Progenitor cell of endocrine pancreas (in vitro differentiated cells): ENCODE measurements at places on chromosomes 5 and 9.

DNA sequence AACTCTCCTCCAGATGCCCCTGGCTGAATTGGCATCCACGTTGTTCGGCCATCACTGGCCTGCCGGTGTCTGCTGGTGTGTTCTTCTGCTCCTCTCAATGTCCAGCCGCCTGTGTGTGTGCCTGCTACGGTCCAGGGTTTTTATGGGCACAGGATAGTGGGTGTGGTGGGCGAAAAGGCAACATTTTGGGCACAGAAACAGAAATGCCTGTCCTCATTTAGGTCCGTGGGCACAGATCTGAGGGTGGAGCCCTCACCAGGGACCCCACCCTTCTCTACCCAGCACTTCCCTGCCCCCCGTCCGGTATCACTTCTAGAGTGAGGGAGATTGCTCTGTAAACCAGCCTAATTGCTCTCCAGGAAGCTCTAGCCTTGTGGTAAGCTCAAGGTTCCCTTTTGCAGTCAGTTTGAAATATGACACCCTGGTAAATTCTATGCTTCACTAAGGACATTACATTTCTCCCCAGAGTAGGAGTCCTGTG lies 410.1 kb downstream of the MAT2B start:
- no peak for DNase-seq

DNA sequence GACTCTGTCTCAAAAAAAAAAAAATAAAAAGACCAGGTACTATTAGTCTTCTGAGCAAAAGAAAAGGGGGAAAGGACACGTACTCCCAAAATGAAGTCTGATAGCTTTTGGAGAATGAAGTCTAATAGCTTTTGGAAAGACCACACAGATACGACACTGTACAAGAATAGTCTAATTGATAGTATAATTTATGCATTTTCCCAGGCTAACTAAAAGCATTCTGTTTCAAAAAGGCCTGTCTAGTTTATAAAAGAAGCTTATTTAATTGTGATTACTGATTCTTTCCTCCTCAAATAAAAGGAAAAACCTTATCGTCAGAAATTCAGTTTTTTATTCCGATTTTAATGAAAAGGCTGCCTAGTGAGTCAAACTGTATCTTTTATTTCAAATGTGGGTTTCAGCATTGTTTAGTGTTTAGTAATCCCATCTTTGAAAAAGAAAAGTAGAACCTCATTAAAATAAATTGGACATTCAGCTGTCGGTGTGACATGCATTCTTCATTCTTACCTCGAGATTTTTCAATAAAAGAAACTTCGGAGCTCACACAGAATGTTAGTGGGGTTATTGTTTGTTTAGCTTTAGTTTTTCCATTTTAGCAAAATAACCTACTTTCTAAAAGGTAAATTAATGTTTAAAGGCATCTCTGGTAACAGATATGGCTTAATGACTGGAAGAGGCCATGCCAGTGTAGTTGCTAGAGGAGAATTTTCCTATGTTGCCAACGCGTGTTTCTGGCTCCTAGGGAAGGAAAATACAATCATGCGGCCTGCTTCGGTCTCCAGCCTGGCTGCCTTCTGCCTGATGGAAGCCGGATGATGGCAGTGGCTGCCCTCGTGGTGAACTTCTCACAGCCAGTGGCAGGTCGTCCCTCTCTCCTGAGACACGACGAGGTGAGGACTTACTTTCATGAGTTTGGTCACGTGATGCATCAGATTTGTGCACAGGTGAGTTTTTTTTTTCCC lies 70.0 kb downstream of the NLN start:
- DNase-seq, result no peak

- DNase-seq, result no peak
Measured at GRCh38 chr5:59792983-59793585, 100.4 kb downstream of the PDE4D start.

DNA sequence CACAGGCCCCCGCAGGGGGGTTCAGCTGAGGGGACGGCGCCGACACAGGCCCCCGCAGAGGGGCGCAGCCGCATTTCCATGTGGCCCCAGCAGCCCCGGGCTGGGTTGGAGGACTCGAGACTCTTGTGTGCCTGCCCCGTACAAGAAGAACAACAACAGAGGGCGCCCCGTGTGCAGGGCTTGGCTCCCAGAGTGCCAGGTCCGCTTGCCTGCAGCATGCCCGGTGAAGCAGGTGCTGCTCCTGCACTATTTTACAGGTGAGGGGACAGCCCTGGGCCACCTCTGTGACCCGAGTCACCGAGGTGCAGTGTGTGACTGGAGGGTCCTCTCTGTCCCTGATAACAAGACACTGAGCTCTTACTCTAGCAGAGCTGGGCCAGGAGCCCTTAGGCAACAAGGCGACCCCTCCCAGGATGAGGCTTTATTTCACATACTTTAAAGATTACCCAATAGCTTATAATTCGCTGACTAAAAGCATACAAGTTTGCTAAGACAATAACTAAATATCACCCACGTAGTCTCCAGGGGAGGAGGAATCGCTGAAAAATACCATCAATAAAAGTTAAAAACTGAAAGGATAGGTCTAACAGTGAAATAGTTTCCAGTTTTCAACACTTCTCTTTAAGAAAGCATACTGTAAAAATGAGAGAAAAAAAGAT lies 41.7 kb upstream of the SLC9A3 start:
- no peak for DNase-seq

DNA sequence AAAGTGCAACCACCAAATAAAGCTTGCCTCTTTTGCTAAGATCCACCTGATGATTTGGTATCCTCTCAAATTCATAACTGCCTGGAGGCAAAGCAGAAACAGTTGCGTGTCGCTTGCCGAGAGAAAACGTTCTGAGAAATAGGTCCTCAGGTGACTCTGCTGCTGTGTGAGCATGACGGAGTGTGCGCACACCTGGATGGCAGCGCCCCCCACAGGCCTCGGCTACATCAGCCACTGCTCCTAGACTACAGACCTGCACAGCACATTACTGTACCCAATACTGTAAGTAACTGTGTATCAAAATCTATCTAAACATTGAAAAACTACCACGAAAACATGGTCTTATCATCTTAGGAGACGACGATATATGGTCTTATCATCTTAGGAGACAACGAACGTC lies 87.4 kb downstream of the CAMSAP1 start:
- DNase-seq, result no peak

GRCh38 chr5:90169078-90169477 lies 240.5 kb downstream of the CETN3 start:
- no peak for DNase-seq

GRCh38 chr5:87136733-87137132 lies 130.9 kb upstream of the RASA1 start:
- no peak for DNase-seq

DNA sequence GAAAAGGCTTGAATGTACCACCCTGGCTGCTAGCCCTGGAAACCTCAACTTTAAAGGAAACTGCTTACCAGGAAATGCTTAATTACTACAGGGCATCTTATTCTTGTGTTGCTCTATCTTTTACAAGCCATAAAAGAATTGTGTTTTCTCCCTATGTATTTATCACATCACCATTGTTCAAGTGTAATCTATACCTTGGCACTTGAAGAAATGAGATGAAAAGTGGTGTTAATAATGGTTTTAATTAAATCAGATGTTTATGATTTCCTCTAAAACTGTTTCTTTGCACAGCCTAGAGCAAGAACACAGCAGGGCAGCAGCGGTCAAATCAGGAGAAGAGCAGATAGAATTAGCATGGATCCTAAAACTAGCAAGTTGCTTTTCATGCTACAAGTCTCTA lies 131.8 kb upstream of the RGMB start:
- no peak for DNase-seq

DNA sequence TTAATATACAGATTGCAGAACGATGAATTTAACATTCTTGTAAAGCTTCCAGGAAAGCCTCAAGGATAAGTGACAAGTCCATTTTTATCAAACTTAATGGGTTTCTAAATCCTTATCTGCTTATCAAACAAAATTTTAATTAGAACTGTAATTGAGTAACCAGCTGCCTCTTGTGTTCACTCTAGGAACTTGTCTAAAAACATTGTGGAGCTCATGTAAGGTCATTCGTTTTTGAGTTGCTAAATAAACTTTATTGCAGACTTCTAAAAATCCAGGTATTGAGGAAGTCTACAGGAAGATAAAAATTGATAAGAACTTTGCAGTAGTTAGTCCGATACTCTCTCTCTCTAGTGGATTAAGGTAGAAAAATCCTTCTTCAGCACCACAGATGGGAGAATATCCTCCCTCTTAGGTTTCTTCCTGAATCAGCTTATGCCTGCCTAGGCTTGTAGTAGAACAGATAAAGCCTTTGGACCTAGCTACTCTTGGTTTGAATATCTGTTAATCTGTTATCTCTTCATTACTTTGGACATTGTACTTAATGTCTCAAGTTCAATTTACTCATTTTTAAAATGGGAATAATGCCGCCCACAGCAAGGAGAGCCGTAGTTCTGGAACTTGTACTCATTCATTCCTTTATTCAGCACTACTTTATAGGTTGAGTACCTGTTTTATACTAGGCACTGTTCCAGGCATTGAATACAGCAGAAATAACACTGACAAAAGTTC lies 60.0 kb upstream of the DHFR start:
- no peak for DNase-seq

GRCh38 chr9:104746285-104746684 lies 1.2 kb upstream of the NIPSNAP3A start:
- no peak for DNase-seq

DNA sequence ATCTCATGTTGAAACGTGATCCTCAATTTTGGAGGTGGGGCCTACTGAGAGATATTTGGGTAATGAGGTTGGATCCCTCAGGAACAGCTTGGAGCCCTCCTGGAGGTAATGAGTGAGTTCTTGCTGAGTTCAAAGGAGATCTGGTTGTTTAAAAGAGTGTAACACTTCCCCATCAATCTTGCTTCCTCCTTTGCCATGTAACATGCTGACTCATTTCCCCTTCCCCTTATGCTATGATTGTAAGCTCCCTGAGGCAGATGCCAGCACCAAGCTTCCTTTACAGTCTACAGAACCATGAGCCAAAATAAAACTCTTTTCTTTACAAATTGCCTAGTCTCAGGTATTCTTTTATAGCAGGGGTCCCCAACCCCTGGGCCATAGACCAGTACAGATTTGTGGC lies 352.3 kb downstream of the SLCO4C1 start:
- DNase-seq, result no peak

DNA sequence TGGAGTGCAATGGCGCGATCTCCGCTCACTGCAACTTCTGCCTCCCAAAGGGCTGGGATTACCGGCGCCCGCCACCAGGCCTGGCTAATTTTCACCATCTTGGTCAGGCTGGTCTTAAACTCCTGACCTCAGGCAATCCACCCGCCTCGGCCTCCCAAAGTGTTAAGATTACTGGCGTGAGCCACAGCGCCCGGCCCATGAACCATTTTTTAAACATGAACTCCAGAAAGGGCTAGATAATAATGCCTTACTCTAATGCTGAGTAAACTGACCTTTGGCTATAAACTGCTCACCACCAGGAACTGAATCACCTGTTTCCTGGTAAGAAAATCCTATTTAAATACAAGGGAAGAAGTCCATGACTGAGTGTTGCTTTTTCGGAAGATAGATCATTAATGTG lies 23.2 kb upstream of the DAB2 start:
- no peak for DNase-seq

DNA sequence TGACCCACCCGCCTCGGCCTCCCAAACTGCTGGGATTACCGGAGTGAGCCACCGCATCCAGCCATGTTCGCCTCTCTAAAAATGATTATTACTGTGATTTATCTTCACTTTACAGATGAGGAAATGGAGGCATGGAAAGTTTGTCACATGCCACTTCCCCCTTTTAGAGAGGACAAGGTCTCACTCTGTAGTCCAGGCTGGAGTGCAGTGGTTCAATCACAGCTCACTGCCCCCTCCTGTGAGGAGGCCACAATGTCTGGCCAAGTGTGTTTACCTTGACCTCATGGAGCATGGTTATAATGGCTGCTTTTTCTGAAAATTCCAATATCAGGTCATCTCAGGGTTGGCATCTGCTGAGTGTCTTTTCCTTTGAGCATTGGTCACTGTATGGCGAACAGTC lies 6.7 kb downstream of the PRRT1B start:
- DNase-seq, result no peak

DNA sequence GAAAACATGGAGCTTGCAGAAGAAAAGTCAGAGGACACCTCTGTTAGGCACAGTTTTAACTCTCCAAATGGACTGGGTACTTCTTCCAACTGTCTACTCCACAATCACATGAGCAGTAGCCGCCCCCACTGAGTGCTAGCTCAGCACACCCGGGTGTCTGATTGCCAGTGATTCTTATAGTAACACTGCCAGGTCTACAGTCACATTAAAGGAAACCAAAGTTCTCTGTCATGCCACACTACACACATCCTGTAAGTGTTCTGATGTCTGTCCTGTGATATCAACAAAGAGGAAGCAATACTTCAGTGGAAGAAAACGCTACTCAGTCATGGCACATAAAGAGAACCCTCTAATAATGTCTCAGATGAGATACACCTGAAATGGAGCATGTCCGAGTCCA lies at the start of gene HAVCR2:
Gene HAVCR2, minus strand, starts transcription at position 69 of the 400 bp plus-strand sequence. Its CDS starts 61 bp downstream, at position 8.
- no peak for DNase-seq

DNA sequence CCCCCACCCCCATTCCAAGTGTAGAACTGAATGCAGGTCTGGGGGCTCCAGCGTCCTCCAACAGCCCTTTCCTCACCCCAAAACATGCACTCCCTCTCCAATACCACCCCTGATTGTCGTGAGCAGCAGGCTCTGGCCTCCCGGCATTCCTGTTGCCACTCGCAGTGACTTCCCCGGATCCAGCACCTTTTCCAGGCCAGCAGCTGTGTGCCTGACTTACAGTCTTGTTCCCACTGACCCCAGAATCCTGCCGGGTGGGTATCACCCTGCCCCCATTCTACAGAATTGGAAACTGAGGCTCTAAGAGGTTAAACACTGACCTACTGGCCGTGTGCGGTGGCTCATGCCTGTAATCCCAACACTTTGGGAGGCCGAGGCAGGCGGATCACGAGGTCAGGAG lies 127.2 kb downstream of the OLFM1 start:
- no peak for DNase-seq

DNA sequence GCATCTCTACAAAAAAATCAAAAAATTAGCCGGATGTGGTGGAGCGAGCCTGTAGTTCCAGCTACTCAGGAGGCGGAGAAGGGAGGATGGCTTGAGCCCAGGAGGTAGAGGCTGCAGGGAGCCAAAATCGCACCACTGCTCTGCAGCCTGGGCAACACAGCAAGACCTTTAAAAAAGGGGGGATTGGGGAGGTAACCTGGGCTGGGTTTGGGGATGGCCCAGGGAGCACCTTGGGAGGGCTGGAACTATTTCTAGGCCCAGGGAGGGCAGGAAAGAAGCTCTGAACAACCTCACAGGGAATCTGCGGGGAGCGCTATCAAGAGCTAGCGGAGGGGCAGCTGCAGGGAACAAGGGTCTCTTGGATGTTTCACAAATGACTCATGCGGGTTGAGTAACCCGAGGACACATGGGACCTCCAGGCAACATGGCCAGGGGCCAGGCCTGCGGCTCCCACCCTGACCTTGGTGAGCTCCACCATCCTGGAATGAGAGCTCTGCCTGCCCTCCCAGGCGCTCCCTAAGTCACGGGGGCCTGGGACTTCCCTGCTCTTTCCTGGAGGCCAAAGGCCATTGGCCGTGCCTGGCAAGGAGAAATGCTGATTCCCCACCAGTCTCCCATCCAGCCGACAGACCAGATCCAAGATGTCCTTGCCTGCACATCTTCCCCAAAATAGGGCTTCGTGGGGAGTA lies 23.4 kb downstream of the SARDH start:
- no peak for DNase-seq

GRCh38 chr9:87849144-87849758 lies 33.4 kb upstream of the SPATA31E1 start:
- no peak for DNase-seq
